ENCODE measurements at places on chromosomes 2 and 18.

GRCh38 chr2:100673691-100674485 lies 111.1 kb downstream of the PDCL3 start:
- no peaks in the 10 kb centered on the region for H3K4me1 ChIP-seq
- H3K36me3 ChIP-seq: no peaks in the 10 kb centered on the region
- no peak for DNase-seq

DNA sequence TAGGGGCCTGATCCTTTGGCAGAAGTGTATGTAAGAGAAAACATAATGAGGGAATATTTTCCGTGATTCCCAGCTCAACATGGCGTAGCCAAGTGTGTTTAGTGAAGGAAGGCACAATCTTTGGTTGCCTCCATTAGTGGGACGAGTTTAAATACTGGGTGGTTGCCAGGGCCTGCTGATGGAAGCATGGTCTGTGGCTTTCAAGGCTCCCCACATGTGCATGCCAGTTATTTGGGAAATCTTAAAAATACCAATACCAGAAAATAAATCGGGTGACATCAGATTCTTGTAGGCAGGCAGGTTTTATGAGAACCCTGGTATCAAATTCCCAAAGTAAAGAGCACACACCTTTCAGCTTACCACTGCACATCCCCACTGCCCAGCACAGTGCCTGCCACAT lies 7.1 kb downstream of the MYL12A start:
- no peaks in the 10 kb centered on the region for H3K4me1 ChIP-seq
- H3K36me3 ChIP-seq: peaks cover 29% of the 10 kb centered on the region
- no peak overlapping the region for H3K4me3 ChIP-seq
- no peaks in the 10 kb centered on the region for H3K27me3 ChIP-seq
- H3K27ac ChIP-seq: no peak overlapping the region

- H3K4me3 ChIP-seq: no peak overlapping the region
- DNase-seq: no peak
- H3K27me3 ChIP-seq: no peaks in the 10 kb centered on the region
- H3K27ac ChIP-seq: no peak overlapping the region
- H3K36me3 ChIP-seq: no peaks in the 10 kb centered on the region
Measured at GRCh38 chr18:13524811-13525210, 201.5 kb downstream of the FAM210A start.

DNA sequence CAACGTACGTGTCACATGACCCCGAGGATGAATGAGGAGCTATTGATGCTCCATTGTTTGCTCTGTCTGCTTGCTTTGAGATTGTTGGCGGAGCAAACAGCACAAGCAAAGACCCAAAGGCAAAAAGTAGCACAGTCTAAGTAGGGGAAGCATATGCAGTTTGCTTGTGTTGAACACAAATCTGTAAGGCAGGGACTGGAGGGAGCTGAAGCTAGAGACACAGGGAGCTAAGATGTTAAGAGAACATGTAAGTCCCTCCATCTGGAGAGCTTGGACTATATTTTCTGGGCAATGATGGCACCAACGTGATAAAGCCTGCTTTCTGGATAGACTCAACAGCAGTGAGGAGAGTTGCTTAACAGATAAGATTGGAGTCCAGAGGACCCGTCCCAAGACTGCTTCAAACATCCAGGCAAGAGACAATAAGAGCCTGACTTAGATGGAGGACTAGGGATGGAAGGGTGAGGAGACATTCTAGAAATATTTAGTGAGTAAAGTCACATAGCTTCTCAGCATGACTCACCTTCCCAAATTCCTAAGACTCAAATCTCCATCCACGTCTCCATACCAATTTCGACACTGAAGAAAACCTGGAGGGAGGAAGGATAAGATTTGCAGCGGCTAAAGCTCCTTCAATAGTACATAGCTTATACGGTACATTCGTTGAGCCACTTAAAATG lies 88.1 kb upstream of the KLF7 start:
- peaks cover 8% of the 10 kb centered on the region for H3K4me1 ChIP-seq
- peak; percentile 95 for DNase-seq
- H3K36me3 ChIP-seq: no peaks in the 10 kb centered on the region
- no peaks in the 10 kb centered on the region for H3K27me3 ChIP-seq
- H3K4me3 ChIP-seq: no peak overlapping the region

DNA sequence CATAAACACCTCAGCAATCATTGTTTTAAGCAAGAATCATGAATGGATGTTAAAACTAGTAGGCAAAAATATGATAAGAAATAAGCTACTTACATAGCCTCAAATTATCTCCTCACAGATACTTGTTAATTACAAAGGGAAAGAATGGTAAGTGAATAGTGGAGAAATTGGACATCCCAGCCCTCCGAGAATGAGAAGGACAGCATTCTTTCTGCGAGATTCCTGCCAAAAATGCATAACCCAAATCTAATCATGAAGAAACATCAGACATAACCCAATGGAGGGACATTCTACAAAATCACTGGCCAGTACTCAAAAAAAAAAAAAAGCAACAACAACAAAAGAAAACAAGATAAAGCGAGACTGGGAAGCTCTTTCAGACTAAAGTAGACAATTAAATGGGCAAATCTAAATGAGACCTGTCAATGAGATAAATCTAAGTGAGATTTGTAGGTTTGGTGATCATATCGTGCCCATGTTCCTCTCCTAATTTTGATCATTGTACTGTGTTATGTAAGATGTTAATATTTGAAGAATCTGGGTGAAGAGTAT lies 57.9 kb upstream of the GLI2 start:
- peak; percentile 31 for DNase-seq
- no peak overlapping the region for H3K27ac ChIP-seq
- no peak overlapping the region for H3K4me3 ChIP-seq
- no peaks in the 10 kb centered on the region for H3K4me1 ChIP-seq

DNA sequence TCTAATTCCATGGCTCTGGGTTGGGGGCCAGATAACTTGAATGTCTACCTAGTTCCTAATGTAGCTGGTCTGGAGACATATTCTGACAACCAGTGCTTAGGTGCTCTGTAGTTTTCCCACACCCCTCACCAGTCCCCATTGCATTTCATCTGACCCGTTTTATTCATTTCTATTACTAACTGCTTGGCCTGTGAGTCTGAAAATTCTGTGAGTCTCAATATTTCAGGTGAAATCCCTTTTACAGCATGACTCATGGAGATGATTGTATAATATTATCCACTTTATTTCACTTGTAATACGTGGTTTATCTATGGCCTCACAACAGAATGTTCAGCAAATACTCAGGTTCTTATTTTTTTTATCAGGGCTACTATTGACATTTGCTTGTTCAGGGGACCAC lies 103.7 kb upstream of the UGP2 start:
- no peak overlapping the region for H3K4me3 ChIP-seq
- DNase-seq: no peak
- H3K27ac ChIP-seq: no peak overlapping the region
- no peaks in the 10 kb centered on the region for H3K36me3 ChIP-seq
- no peaks in the 10 kb centered on the region for H3K27me3 ChIP-seq
- peaks cover 3% of the 10 kb centered on the region for H3K4me1 ChIP-seq

- no peak overlapping the region for H3K4me3 ChIP-seq
- H3K4me1 ChIP-seq: no peaks in the 10 kb centered on the region
- no peaks in the 10 kb centered on the region for H3K27me3 ChIP-seq
Measured at GRCh38 chr2:58350484-58350883, 109.4 kb upstream of the FANCL start.

DNA sequence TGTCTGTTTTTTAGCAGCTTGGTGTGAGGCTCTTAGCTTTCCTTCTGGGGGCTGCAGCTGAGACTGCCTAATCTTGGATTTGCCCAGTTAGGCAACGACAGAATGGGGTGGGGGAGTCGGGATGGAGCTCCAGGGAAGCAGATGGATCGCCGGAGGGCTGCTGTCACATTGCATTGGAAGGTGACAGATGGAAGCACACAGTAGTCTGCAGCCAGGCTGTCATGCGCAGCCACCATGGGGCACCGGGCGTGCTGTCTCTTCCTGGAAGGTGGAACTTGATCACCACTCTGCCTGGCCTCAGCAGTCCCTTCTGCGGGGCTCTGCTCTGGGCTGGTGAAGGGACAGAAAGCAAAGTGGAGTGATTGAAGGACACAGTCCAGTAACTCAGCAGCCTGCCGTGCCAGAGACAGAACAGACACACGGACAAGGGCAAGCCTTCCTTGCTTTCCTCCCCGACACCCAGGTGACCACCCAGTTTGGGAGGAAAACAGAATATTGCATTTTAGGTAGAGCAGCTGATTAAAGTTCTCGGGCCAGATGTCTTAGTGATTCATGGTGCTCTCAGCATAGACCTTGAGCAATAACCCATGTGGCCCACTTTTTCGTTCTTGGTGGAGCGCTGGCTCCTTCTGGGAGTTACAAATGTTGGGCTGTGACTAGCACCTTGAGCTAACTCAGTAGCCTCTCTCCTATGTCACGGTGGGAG lies 40.9 kb downstream of the RNF144A start:
- no peak overlapping the region for H3K27ac ChIP-seq
- no peak overlapping the region for H3K4me3 ChIP-seq
- DNase-seq: no peak
- H3K27me3 ChIP-seq: no peaks in the 10 kb centered on the region
- no peaks in the 10 kb centered on the region for H3K36me3 ChIP-seq
- H3K4me1 ChIP-seq: no peaks in the 10 kb centered on the region

DNA sequence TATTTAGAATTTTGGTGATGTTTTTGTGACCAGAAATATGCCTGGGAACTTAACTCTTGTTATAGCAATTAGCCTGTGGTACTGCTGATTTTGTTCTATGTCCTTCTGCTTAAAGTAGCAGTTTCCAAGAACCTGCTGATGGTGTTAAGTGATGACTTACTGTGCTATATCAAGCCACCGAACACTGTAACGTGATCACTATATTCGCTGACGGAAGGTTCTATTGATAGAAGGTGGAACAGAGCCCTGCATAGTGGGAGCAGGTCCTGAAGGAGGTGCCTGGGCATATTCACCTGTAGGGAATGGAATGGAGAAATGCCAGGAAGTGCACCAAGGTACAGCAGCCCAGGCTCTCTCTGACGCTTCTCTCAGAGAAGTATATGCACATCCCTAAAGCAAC lies 76.8 kb downstream of the UXS1 start:
- H3K36me3 ChIP-seq: peaks cover 32% of the 10 kb centered on the region
- H3K4me1 ChIP-seq: peaks cover 6% of the 10 kb centered on the region
- H3K27ac ChIP-seq: no peak overlapping the region
- no peak for DNase-seq
- H3K27me3 ChIP-seq: no peaks in the 10 kb centered on the region

GRCh38 chr2:109383505-109384307 lies 230.1 kb downstream of the SEPTIN10 start:
- DNase-seq: no peak
- H3K36me3 ChIP-seq: no peaks in the 10 kb centered on the region
- H3K4me1 ChIP-seq: peaks cover 8% of the 10 kb centered on the region
- no peak overlapping the region for H3K27ac ChIP-seq

GRCh38 chr2:239025951-239026461 lies 178.1 kb downstream of the TWIST2 start:
- H3K27ac ChIP-seq: no peak overlapping the region
- H3K36me3 ChIP-seq: no peaks in the 10 kb centered on the region
- H3K27me3 ChIP-seq: no peaks in the 10 kb centered on the region

- no peak for DNase-seq
- H3K4me1 ChIP-seq: peaks cover 11% of the 10 kb centered on the region
- peaks cover 19% of the 10 kb centered on the region for H3K27me3 ChIP-seq
- H3K4me3 ChIP-seq: peak overlapping the region; percentile 37
- H3K36me3 ChIP-seq: no peaks in the 10 kb centered on the region
- no peak overlapping the region for H3K27ac ChIP-seq
Measured at GRCh38 chr2:70767079-70767698, 811 bp downstream of the ADD2 start.

DNA sequence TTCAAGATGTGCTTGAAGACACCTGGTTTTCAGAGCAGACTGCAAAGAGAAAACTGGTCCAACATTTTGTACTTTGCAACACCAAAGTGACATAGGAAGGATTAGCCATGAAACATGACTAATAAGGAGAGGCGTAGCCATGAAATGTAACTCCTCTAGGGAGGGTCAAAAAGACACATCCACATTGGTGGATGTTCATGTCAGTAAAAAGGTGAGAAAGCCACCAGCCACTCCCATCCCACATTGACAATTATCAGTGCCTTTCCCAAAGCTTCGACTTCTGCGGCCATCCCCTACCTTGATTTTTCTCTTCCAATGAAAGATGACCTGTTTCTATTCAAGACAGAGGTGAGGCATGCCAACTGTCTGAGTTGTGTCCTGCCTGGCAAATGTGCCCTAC lies 223.2 kb downstream of the ALK start:
- H3K4me1 ChIP-seq: no peaks in the 10 kb centered on the region
- H3K27me3 ChIP-seq: no peaks in the 10 kb centered on the region
- no peak overlapping the region for H3K4me3 ChIP-seq
- DNase-seq: no peak
- no peaks in the 10 kb centered on the region for H3K36me3 ChIP-seq

- H3K4me1 ChIP-seq: peaks cover 3% of the 10 kb centered on the region
- H3K27ac ChIP-seq: no peak overlapping the region
- no peaks in the 10 kb centered on the region for H3K27me3 ChIP-seq
- H3K36me3 ChIP-seq: no peaks in the 10 kb centered on the region
Measured at GRCh38 chr2:63719052-63719451, 122.6 kb upstream of the UGP2 start.

DNA sequence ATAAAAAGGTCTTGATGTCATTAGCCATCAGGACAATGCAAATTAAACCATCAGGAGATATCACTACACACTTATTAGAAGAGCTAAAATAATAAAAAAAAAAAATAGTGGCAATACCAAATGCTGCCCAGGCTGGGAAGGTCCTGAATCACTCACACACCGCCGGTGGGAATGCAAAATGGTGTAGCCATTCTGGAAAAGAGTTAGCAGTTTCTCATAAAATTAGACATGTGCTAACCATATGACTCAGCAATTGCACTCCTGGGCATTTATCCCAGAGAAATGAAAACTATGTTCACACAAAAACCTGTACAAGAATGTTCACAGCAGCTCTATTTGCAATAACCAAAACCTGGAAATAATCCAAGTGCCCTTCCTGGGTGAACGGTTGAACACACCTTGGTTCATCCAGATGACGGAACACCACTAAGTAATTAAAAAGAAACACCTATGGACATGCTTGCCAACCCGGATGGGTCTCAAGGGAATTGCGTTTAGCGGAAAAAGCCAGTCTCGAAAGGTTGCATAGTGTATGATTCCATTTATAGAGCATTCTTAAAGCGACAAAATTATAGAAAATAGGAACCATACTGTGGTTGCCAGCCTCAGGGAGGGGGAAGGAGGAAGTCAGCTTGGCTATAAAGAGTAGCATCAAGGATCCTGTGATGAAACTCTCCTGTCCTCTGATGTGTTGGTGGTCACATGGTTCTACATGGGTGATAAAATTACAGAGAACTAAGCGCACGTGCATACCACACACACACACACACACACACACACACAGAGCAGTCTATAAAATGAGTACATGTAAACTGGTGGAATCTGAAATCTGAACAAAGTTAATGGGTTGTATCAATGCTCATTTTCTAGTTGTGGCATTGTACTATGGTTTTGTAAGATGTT lies 4.6 kb downstream of the MBP start:
- H3K36me3 ChIP-seq: no peaks in the 10 kb centered on the region
- peaks cover 12% of the 10 kb centered on the region for H3K4me1 ChIP-seq
- no peak overlapping the region for H3K4me3 ChIP-seq
- no peak overlapping the region for H3K27ac ChIP-seq
- DNase-seq: peak; percentile 73

Data from trophoblast cell (in vitro differentiated cells and primary cell).